Activated naive CD8-positive, alpha-beta T cell treated with anti-CD3 and anti-CD28 coated beads, Interleukin-2, amount 50 U/mL, for 24 hours (primary cell): ENCODE measurements at places on chromosomes 1 and 21.

- peaks cover 4% of the 10 kb centered on the region for H3K27me3 ChIP-seq
- no peaks in the 10 kb centered on the region for H3K4me1 ChIP-seq
- H3K4me3 ChIP-seq, result no peak overlapping the region
- no peaks in the 10 kb centered on the region for H3K36me3 ChIP-seq
Measured at GRCh38 chr1:199907361-199907760, 120.1 kb upstream of the NR5A2 start.

- peaks cover 63% of the 10 kb centered on the region for H3K27me3 ChIP-seq
- H3K36me3 ChIP-seq, result no peaks in the 10 kb centered on the region
- no peak for DNase-seq
- no peak overlapping the region for H3K4me3 ChIP-seq
- no peak overlapping the region for H3K27ac ChIP-seq
Measured at GRCh38 chr21:33067457-33067856, 2.5 kb upstream of the OLIG1 start.

GRCh38 chr21:43646550-43647260, 12.6 kb downstream of the HSF2BP start:
- peak; percentile 87 for DNase-seq
- no peak overlapping the region for H3K4me3 ChIP-seq
- H3K27ac ChIP-seq, result no peak overlapping the region
- peaks cover 2% of the 10 kb centered on the region for H3K27me3 ChIP-seq

GRCh38 chr21:25491267-25491666, 116.0 kb downstream of the MRPL39 start:
- H3K27me3 ChIP-seq, result no peaks in the 10 kb centered on the region
- DNase-seq, result no peak
- peaks cover 50% of the 10 kb centered on the region for H3K36me3 ChIP-seq
- H3K4me3 ChIP-seq, result peak overlapping the region; percentile 44

GRCh38 chr1:162908236-162908635, 47.3 kb upstream of the CCDC190 start:
- no peak overlapping the region for H3K27ac ChIP-seq
- no peak for DNase-seq
- peaks cover 1% of the 10 kb centered on the region for H3K36me3 ChIP-seq

DNA sequence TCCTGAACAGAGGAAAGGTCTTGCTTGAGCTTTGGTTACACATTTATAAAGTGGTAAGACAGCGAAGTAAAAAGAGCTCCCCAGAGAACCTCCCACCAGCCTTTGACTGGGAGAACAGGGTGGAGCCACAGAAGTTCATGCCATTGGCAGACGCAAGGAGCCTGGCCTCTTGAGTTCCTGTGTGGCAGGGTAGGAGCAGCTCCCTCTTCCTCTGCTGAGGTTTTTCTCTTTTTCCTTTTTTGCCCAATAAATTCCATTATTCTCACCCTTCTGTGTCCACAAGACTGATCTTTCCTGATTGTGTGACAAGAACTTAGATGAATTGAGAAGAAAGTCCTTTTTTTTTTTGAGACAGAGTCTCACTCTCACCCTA, 4.3 kb downstream of the THEM4 start:
- peaks cover 59% of the 10 kb centered on the region for H3K4me1 ChIP-seq
- H3K27ac ChIP-seq, result peak overlapping the region; percentile 95
- peaks cover 73% of the 10 kb centered on the region for H3K36me3 ChIP-seq
- peak; percentile 58 for DNase-seq
- H3K4me3 ChIP-seq, result peak overlapping the region; percentile 74

GRCh38 chr21:45228656-45229240, 58.9 kb downstream of the POFUT2 start:
- DNase-seq, result no peak
- H3K36me3 ChIP-seq, result no peaks in the 10 kb centered on the region
- no peak overlapping the region for H3K27ac ChIP-seq

- no peak overlapping the region for H3K4me3 ChIP-seq
- no peak overlapping the region for H3K27ac ChIP-seq
- no peaks in the 10 kb centered on the region for H3K36me3 ChIP-seq
- no peak for DNase-seq
- no peaks in the 10 kb centered on the region for H3K4me1 ChIP-seq
Measured at GRCh38 chr1:13564073-13564472, 19.6 kb upstream of the PDPN start.
